Kidney (tissue), 22 donors: ENCODE measurements at places on chromosomes 12 and 14. TPM values are rescaled to one million over a fixed set of nuclear protein-coding genes. Genes with fewer than 3 reads are reported as not detected.

- DNase-seq: no peak
These were observed 9.0 kb upstream of the PCNX1 start for GRCh38 chr14:70898111-70898745.

GRCh38 chr14:67413806-67414769, 2.1 kb upstream of the PLEK2 start:
- no peak for DNase-seq

DNA sequence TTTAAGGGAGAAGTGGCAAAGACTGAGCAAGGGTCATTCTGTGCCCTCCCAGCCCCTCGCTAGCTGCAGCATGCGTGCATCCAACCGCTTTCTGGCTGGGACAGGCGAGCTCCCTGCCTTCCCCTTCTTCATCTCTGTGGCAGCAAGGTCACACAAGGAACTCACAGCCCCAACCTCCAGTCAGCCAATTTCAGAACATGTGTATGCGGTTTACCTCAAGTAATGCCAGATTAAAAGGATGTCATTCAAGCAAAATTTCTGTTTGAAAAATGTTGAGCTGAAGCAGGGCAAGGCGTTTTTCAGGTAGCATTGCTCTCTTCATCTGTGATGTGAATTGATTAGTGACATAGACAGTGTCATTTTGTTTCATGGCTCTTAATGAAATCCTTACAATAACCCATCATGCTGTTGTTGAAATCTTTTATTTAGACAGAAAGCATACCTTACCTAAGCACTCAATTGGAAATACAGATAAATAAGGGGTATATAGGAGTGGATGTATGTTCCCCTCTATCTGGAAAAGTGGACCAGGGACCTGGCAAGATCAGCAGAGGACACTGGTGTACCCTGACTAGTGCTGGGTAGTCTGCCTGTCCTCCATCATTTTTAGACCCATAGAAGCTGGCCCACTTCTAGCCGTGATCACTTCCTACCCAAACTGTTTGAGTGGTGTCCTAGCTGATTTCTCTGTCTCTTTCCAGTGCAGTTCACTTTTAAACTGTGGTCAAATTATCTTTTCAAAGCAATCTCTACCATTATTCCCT, 82.8 kb upstream of the NEDD1 start:
- DNase-seq: no peak

DNA sequence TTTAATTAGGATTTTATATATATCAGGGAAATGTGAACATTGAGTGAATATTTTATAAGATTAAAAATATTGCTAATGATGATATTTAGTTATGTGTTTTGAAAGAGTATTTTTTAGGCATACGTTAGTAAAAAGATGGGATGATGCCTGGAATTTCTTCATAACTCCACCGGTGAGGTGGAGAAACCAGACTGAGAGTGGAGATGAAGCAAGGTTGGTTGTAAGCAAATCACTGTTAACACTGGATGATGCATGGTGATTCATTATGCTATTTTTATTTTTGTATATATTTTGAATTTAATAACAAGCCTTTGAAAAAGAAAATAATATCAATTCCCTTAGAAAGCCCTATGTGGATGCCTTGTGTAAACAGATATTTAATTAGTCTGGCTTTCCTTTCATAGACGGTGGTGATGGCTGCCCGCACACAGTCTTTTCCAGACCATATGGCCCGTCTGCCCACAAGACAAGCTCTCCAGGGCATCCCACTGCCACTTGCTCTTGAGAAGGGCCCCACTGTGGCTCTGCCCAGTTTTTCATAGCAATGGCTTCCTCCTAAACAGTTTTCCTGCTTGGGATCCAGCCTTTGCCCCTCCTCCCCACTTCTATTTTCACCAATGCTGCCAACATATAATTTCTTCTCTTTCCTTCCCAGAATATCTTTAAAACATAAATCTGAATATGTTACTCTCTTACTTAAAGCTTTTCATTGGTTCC, 95.4 kb downstream of the HELB start:
- DNase-seq: no peak

GRCh38 chr12:12159988-12160387, 89.2 kb downstream of the BCL2L14 start:
- no peak for DNase-seq

GRCh38 chr12:102702447-102703114, 214.5 kb downstream of the PAH start:
- peak; percentile 47 for DNase-seq

GRCh38 chr14:22814941-22815713, at the start of gene SLC7A7:
TSS of gene SLC7A7 (minus strand) at chr14:22815435. CDS start at chr14:22813398, 2,037 bp downstream.
- no peak for DNase-seq

Gene KRT81
- not detected for polyA plus RNA-seq

Gene ACVRL1
- polyA plus RNA-seq: 29.1 TPM

Gene SMIM41
- polyA plus RNA-seq: not detected

Gene MYH6
- polyA plus RNA-seq: 0.13 TPM

Gene PTGER2
- 3.4 TPM for polyA plus RNA-seq
